ENCODE measurements at places on chromosomes 12 and 14.

- peak; percentile 45 for DNase-seq
These were observed 10.8 kb downstream of the SUOX start for GRCh38 chr12:56007564-56008559.

DNA sequence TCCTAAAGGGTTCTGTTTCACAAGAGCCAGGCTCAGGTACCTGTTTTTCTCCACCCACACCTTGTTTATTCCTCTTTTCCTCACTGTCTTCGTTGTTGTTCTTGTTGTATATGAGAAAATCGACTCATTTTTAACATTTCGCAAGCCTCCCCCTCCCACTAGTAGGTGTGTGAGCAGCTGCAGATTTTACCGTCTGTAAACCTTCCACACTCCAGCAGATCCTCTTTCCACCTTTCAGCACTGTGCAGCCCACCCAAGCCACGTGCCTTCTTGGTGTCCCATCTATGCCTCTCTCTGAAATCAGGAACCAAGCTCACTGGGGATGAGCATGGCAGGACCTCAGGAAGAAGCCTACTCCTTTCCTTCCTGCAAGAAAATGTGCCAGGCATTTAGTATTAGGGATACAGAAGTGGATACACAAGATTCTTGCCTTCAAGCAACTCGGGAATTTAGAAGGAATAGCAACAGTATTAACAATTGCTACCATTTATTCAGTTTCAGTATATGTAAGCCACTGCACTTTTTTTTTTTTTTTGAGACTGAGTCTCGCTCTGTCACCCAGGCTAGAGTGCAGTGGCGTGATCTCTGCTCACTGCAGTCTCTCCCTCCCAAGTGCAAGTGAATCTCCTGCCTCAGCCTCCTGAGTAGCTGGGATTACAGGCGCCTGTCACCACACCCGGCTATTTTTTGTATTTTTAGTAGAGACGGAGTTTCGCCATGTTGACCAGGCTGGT, 113.6 kb downstream of the CHST11 start:
- DNase-seq, result no peak

DNA sequence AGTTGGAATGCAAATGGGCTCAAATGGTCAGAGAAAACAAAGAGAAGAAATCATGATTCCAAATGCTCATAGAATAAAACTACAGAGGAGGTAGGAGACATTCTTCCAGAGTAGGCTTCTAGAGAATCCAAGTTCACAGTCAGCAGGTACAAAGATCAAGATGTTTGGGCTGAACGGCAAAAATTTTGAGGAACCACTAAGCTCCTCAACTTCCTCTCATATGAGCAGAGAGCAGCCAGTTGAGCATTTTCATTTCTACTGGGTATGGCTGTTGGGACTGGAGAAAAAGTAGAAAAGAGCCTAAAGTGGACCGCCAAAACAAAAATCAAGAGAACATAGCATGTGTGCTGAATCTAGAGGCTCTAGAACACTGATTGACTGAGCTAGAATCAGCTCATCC, 73.8 kb upstream of the ARID2 start:
- no peak for DNase-seq

DNA sequence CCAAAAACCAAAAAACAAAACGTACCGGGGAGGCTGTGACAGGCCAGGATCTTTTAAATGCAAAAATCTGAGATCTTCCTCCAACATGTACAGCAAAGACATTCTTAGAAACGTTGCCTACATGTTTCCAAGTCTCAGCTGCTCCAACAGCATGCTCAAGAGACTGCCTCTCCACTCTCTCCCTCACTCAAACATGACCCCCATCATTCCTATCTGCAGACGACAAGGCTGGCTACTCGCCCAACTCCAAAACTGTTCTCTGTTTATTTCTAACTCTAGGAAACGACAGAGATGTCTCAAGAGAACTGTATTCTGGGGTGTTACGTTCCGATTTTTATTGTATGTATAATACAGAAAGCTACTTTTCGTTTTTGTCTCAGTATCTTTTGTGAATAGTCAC, 57.5 kb upstream of the TMCC3 start:
- DNase-seq, result no peak

DNA sequence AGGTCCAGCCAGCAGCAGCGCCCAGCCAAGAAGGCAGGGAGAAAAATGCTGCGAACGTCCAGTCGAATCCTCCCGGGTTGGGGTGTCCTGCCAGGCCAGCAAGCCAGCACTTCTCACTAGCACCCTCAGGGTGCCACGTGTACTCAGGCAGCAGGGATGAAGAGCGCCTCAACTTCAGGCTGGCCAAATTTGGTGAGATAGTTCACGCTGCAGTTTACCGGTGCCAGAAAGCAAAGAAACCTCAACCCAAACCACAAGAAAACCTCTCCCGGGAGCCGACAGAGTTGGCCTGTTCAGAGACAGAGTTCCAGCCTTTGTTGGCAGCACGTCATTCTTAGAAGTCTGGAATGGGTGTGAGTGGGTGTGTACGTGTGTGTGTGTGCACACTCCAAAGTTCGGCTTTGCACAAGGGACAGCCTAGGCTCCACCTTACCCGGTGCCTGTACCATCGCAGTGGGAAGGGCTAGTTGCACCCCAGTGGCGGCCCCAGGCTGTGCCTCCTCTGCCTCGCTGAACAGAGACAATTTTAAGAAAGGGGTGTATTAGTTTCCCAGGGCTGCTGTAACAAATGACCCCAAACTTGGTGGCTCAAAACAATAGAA, 42.1 kb downstream of the ELK3 start:
- no peak for DNase-seq

DNA sequence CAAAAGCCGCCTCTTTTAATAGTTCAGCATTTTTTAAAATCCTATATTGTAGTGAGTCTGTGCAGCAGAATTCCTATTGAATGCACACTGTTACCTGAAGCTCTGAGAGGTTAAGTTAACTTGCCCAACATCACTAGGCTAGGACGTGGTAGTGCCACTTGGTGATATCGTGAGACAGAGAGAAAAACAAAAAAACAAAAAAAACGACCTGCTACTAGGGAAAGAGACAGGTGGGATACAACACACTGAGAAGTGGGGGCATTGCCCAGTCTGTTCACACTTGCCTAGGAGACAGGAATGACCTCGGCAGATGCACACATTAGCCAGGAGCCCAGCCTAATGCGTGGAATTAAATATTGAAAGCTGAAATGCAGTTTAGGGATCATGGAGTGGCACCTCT, 129.7 kb upstream of the CCND2 start:
- no peak for DNase-seq

- peak; percentile 71 for DNase-seq
These were observed 745 bp upstream of the NAA30 start for GRCh38 chr14:57389646-57390036.

GRCh38 chr14:92315050-92315805, 7.7 kb upstream of the SLC24A4 start:
- no peak for DNase-seq

- DNase-seq, result no peak
These were observed 2.0 kb upstream of the CCDC197 start for GRCh38 chr14:93994919-93995682.

- peak; percentile 1 for DNase-seq
These were observed 70.0 kb downstream of the KIF21A start for GRCh38 chr12:39372929-39373328.

DNA sequence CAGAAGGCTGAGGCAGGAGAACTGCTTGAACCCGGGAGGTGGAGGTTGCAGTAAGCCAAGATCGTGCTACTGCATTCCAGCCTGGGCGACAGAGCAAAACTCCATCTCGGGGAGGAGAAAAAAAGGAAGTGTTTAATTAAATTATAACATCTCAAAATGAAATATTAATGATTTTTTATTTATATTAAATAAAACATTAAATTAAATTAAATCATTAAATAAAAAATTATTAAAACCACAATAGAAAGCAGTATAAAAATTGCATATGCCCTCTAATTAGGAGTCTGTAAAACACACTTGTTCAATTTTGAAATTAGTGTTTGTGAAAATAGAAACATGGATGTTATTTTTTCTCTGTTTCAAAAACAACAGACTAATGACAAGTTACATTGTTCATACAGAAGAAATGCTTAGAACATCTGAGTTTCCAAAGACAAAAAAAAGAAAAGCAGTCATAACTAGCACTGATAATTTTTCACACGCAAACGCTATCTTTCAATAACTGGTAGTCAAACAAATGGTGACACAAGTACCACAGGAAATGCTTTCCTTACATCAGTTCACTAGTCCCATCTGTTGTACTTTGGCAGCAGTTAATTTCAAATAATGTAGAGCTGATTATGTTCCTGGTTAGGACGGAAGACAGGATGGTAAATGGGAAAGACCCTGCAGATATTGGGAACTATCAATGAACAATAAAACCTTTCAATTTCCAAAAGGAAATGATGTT, 54.9 kb downstream of the HECTD4 start:
- DNase-seq, result no peak

DNA sequence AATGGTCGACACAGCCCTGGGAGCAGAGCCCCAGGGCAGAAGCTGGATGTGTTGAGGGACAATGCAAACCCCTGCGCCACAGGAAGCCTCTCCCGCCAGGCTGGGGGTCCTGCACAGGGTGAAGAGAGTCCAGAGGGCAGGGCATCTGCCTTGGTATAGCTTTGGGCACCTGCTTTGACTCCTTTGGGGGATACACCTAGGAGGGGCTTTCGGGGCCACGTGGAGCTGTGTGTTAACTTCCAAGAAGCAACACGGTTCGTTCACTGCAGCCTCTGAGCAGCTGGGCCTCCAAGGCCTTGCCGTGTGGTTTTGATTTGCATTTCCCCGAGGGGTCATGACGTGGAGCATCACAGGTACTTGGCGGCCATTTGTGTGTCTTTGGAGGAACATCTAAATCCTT, 5.8 kb upstream of the PUS1 start:
- DNase-seq, result no peak

GRCh38 chr12:39127401-39127800, 222.0 kb upstream of the CPNE8 start:
- no peak for DNase-seq

DNA sequence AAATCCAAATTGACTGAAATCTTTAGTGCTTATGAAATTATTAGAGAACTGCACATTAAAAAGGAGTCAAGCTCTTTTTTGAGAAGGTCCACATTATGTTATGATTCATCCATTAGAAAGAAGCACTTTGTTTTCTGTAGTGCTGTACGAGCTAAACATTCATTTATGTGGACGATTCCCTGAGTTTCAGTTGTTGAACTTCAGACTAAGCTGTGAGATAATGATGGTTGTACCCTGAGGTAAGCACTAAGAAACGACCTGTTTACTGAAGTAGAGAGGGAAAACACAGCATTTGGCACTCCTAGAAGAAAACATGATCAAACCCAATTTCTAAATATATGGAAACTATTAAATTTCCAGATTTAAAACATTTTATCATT, 67.3 kb upstream of the ATP2B1 start:
- no peak for DNase-seq

DNA sequence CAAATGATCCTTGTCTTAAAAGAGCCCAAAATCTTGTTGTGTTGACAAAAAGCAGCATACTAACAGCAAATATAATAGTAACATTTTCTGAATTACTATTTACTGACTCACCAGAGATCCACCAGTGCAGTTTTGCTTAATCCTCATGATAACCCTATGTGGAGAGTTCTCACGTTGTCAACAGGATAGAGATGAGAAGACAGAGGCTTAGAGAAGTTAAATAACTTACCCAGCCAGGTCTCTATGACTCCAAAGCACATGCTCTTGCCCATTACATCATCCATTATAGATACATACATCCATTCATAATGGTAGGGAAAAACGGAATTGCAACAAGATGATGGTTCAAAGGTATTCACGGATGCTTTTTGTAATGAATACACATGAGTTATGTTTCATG, 111.9 kb downstream of the PAX9 start:
- DNase-seq, result no peak

- DNase-seq, result peak; percentile 92
These were observed at the start of gene TM7SF3 for GRCh38 chr12:27014085-27014858. Gene TM7SF3 (minus strand): TSS chr12:27014384. CDS start chr12:27014168, 216 bp downstream.

DNA sequence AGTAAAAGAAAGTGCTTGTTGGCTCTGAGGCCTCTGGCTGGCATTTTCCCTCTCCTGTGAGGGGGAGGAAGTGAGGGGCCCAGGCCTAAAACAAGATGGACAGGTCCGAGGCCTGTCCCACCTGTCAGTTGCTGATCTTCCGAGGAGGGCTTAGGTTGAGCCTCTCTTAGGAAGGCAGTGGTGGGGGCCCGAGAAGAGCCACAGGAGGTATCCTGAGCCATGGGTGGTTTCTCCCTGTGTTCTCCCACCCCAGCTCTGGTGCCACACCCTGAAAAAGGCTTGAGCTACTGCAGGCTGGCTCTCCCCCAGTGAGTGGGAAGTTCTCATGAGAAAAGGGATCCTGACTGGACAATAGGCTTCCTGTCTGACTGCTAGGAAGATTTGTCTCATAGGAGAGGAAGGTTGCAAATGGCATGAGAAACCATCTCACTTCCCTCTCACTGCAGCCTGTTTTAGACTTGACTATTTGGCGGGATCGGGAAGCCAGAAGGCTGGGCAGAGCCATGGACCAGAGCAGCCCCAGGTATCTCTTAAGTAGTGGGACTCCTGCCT, 72.1 kb upstream of the SRSF5 start:
- no peak for DNase-seq

GRCh38 chr12:64631197-64631596, 20.9 kb downstream of the RASSF3 start:
- DNase-seq, result no peak

GRCh38 chr14:22887990-22888378, 5.0 kb downstream of the REM2 start:
- no peak for DNase-seq

DNA sequence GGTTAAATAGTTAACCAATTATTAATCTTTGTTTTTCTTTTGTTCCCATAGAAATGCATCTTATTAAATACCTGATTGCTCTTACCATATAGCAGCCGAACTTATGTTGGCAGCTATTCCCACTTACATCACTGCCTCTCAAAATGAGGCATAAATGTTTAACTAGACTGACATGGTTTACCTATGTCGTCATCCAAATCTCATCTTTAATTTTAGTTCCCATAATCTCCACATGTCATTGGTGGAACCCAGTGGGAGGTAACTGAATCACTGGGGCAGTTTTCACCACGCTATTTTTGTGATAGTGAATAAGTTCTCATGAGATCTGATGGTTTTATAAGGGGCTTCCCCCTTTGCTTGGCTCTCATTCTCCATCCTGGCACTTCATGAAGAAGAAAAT, 499.2 kb upstream of the ATP2B1 start:
- no peak for DNase-seq

DNA sequence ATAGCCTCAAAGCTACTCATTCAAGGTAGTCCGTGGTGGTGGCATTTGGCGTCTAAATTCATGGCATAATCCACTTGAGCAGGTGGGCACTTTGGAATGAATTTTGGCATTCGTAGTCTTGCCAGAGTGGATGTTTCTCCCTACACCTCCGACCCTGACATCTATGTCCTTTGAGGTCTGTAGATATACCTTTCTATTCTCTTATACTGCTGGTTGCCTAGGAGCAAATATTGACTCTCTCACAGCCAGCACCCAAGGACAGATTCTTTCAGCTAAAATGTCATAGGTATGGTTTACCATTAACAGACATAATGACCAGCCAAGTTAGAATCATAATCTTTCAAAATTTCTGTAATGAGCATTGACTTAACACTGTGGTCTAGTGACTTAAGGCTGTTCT, 47.4 kb upstream of the FLRT2 start:
- DNase-seq, result no peak

DNA sequence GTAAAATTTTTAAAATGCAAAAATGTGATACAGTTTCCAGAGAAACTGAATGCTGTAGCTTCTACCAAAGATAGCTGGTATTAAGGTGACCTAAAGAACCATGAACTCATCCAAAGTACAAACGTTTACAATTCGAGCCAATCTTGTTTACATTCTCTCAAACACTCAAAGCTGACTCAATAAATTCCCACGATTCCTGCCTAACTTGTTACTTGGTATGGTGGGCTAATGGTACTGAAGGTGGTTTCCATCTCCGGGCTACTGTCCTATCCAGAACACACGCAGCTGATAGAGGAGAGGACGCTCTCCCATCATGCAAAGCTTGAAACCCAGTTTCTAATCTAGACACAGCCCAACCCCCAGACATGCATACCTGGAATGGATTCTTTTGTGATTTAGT, 31.5 kb downstream of the RAD9B start:
- DNase-seq, result no peak

Data from NK-92 treated with Interleukin-12 subunit alpha and Interleukin-12 subunit beta, amount 100 ng/mL, for 24 hours (cell line).